ENCODE measurements at places on chromosomes 6 and 20. TPM values are rescaled to one million over a fixed set of nuclear protein-coding genes. Genes with fewer than 3 reads are reported as not detected.
A peak's percentile ranks its signal among the peaks of the same experiment; 100 is the strongest.

- no peak overlapping the region for H3K27ac ChIP-seq
- no peak overlapping the region for H3K4me3 ChIP-seq
- peaks cover 55% of the 10 kb centered on the region for H3K4me1 ChIP-seq
- peaks cover 9% of the 10 kb centered on the region for H3K36me3 ChIP-seq
Measured at GRCh38 chr6:25167961-25168360, 111.2 kb upstream of the CARMIL1 start.

DNA sequence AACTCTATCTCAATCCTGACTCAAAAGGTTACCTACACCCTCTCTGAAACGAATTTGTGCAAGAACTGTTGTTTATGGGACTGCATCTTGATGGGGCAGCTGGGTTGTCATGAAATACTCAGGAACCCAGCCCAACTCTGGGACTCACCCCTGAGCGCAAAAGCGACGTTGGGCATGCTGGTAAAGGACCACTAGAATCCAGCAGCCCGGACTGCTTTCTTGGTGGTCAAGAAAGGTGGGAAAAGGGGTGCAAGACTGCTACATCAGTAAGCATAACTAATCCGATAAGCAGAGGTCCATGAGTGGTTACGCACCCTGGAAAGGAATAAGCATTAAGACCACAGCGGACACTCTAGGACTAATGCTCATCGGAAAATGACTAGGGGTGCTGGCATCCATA lies 6.3 kb upstream of the PRR18 start:
- H3K36me3 ChIP-seq: no peaks in the 10 kb centered on the region
- peaks cover 7% of the 10 kb centered on the region for H3K27me3 ChIP-seq

Gene PXMP4
- total RNA-seq: 7.3 TPM

- H3K27me3 ChIP-seq: no peaks in the 10 kb centered on the region
- no peaks in the 10 kb centered on the region for H3K36me3 ChIP-seq
- no peaks in the 10 kb centered on the region for H3K4me1 ChIP-seq
- no peak overlapping the region for H3K4me3 ChIP-seq
Measured at GRCh38 chr6:5898563-5898962, 108.2 kb downstream of the NRN1 start.

Gene SLC35F1
- 0.09 TPM for total RNA-seq

DNA sequence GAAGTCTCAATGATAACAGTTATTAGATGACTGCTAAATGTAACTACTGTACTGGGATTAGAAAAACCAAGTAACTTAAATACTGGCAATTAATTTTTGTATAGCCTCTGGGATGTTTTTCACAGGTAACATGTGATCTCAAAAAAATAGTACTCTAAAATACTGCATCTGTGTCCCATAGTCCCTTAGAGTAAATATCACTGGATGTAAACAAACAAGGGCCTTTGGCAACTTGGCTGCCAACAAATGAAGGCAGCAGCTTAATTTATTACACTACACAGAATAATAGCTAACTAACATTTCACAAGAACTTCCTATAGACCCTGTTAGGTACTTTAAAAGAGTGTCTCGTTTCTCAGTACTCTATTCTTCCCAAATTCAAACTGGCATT lies 14.0 kb downstream of the ARHGAP18 start:
- DNase-seq: no peak
- H3K4me1 ChIP-seq: peaks cover 56% of the 10 kb centered on the region
- no peaks in the 10 kb centered on the region for H3K36me3 ChIP-seq

Gene LGSN
- not detected for total RNA-seq

DNA sequence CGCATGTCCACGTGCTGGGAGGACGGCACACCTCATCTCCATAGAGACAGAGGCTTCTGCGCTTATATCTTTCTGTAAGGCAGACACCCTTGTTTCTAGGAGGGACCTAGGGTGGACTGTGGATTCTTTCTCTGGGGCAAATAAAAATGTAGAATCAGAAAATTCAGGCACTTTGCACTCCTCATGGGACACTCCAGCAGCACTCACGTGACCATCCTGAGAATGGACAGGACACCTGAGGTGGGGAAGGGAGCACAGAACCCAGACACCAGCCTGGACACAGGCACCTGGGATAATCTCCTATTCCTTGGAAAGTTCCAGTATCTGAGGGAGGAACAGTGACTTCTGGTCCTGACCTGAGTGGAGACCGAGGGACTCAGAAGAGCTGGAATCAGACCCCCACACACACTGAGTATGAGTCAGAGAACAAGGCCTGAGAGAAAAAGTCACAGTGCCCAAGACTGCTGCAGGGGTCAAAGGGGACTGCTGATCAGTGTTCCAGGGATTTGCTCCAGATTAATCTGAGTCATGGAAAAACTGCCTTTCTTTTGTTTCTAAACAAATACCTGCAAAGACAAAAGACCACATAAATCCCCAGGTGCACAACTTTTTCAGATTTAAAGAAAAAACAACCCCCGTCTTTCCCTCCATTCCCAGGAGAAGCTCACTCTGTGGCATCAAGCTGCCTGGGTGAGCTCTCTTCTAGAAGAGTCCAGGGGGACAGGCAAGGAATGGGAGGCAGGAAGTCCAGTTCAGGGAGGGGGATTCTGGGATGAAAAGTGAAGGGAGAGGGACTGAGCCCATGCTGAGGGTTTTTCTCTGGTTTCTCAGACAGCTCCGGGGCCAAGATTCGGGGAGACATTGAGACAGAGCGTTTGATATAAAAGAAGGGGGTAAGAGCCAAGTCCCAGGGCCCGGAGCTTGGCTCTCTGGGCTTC lies 35.6 kb upstream of the MICB start:
- H3K4me1 ChIP-seq: peaks cover 41% of the 10 kb centered on the region
- H3K27ac ChIP-seq: peak overlapping the region; percentile 97
- peak; percentile 27 for DNase-seq
- peak overlapping the region; percentile 100 for H3K4me3 ChIP-seq

Gene HNF4A
- not detected for total RNA-seq

DNA sequence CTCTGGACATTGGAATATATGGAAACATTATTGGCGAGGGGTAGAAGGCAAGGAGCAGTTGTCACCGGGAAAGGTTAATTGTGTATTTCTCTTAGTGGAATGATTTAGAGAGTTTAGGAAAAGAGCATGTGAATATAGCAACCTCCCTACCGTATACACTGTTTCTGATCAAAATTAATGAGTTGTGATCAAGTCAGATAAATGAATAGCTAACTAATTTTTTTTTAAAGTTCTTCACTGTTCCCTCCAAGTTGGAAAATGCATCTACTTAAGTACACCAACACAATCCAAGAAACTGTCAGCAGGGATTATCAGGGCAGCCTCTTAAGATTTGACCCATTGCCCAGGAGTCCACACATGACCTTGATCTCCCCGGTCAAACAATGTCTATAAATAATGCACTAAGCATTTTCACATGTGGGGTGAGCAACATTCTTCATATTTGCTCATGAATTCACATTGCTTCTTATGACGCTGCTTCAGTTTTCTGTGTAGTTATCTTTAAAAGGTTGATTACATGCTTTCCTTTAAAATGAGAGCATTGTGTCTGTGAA lies 680.8 kb upstream of the NRSN1 start:
- H3K4me1 ChIP-seq: no peaks in the 10 kb centered on the region
- no peaks in the 10 kb centered on the region for H3K27me3 ChIP-seq
- H3K36me3 ChIP-seq: no peaks in the 10 kb centered on the region

Gene IP6K3
- not detected for total RNA-seq

DNA sequence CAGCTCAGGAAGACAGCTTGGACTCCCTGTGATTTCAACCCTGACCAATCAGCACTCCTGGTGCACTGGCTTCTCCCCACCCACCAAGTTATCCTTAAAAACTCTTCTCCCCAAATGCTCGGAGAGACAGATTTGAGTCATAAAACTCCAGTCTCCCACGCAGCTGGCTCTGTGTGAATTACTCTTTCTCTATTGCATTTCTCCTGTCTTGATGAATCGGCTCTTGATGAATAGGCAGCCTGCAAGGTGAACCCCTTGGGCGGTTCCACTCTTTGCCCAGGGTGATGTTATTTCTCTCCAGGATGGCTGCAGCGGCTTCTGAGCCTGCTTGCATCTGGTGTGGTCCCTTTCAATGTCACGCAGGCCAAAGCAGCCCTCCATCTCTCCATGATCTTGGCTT lies 12.4 kb downstream of the SLC52A3 start:
- H3K36me3 ChIP-seq: no peaks in the 10 kb centered on the region
- peaks cover 14% of the 10 kb centered on the region for H3K4me1 ChIP-seq
- H3K4me3 ChIP-seq: no peak overlapping the region
- H3K27me3 ChIP-seq: peaks cover 2% of the 10 kb centered on the region
- no peak overlapping the region for H3K27ac ChIP-seq

- H3K4me1 ChIP-seq: peaks cover 32% of the 10 kb centered on the region
- no peaks in the 10 kb centered on the region for H3K36me3 ChIP-seq
- H3K27me3 ChIP-seq: peaks cover 50% of the 10 kb centered on the region
- no peak overlapping the region for H3K27ac ChIP-seq
- DNase-seq: no peak
Measured at GRCh38 chr20:63007360-63007645, 539 bp upstream of the BHLHE23 start.

GRCh38 chr20:3172126-3172932 lies 1.0 kb downstream of the LZTS3 start:
- no peak overlapping the region for H3K27ac ChIP-seq
- H3K4me1 ChIP-seq: peaks cover 17% of the 10 kb centered on the region
- peak overlapping the region; percentile 69 for H3K4me3 ChIP-seq
- H3K27me3 ChIP-seq: peaks cover 25% of the 10 kb centered on the region

Gene BMP2
- not detected for total RNA-seq

DNA sequence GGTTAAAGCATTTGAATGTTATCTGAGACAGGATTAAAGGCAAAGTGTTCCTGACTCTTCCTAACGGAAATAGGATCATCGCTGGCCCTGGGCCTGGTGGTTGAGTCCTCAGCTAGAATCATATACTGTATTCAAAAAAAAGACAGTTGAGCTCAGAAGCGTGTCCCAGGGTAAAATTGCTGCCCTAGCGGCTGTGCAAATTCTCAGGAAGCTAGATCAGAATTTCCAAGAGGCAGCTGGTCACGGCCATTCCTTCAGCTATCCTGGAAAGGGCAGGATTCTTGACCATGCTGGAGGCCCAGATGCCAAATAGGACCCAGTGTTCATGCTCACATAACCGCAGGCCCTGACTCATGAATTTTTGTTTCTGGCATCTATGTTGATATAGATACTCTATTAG lies 67.4 kb downstream of the STMND1 start:
- no peak for DNase-seq
- no peaks in the 10 kb centered on the region for H3K4me1 ChIP-seq
- H3K4me3 ChIP-seq: no peak overlapping the region

Gene CDH26
- 1.7 TPM for total RNA-seq

Gene OR2H2
- not detected for total RNA-seq

Gene NQO2
- 23.8 TPM for total RNA-seq

GRCh38 chr20:38201356-38201755 lies 36.3 kb upstream of the TGM2 start:
- no peak overlapping the region for H3K4me3 ChIP-seq
- H3K27ac ChIP-seq: no peak overlapping the region
- DNase-seq: no peak
- no peaks in the 10 kb centered on the region for H3K27me3 ChIP-seq
- H3K4me1 ChIP-seq: no peaks in the 10 kb centered on the region

GRCh38 chr6:97863697-97864096 lies 580.7 kb upstream of the MMS22L start:
- H3K4me1 ChIP-seq: no peaks in the 10 kb centered on the region
- H3K36me3 ChIP-seq: no peaks in the 10 kb centered on the region
- no peak overlapping the region for H3K27ac ChIP-seq
- no peak overlapping the region for H3K4me3 ChIP-seq
- H3K27me3 ChIP-seq: no peaks in the 10 kb centered on the region

Gene ZBP1
- 0.56 TPM for total RNA-seq

Gene NKAPL
- total RNA-seq: not detected

Data from activated CD8-positive, alpha-beta T cell treated with anti-CD3 and anti-CD28 coated beads for 36 hours (primary cell).